Endothelial cell of umbilical vein (primary cell): ENCODE measurements at places on chromosomes 3 and 15. TPM values are rescaled to one million over a fixed set of nuclear protein-coding genes. Genes with fewer than 3 reads are reported as not detected.
A peak's percentile ranks its signal among the peaks of the same experiment; 100 is the strongest.

DNA sequence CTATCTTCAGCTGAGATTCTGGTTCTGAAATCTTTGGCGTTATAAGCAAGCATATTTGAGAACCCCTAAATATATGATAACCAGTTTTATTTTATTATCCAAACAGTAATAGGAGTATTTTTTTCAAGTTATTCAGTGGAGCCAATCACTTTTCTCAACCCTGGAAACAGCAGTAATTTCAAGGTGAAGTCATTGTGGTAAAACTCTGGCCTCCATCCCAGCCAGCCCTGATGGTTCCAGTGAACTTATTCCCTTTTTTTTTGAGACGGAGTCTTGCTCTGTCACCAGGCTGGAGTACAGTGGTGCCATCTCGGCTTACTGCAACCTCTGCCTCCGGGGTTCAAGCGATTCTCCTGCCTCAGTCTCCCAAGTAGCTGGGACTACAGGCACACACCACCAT is 545.4 kb upstream of the IL12A start:
- no peak for DNase-seq

CSPG4 gene
- total RNA-seq = not detected in 2 replicates

- peak; percentile 68 for DNase-seq
Observed at GRCh38 chr3:28745436-28745835, 396.8 kb upstream of the AZI2 start.

- DNase-seq = no peak
Observed at GRCh38 chr15:32723171-32723948, 5.6 kb downstream of the GREM1 start.

DNA sequence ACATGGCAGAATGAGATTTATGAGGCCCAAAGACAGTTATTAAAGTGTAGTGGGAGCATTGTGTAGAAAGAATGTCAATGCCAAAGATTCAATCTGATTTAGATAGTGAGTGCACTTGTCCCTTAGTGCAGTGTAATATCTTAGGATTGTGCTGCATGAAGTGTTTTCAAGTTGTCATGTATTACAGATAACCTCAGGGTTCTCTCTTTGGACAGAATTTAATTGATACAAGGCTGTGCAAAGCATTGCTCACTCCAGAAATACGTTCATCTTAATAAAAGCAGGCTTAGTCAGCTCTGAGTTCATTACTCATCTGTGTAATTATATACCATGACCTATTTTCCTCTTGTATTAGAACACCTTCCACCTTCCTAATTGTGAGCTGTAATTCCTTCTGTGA is 16.0 kb upstream of the GPR171 start:
- no peak for DNase-seq

- peak; percentile 18 for DNase-seq
Observed at GRCh38 chr3:143832433-143832832, 15.8 kb downstream of the SLC9A9 start.

GP9 gene
- total RNA-seq = not detected in 2 replicates

DNA sequence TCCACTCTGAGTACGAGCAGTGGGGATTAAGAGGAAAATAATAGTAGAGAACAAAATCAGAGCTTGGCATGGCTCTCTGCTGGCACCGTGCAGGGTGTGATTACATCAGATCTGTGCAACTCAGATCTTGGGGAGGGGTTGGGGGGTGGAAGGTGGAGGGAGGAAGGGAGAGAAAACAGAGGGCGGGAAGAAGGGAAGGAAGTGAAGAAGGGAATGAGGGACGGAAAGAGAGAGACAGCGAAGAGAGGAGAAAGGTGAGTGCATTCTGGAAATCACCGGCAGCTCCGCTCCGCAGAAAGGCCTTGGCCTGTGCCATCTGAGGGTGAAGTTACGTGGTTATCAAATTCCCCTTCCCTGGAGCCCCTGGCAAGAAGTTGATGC is 31.0 kb upstream of the ADAMTS17 start:
- DNase-seq = no peak

DNA sequence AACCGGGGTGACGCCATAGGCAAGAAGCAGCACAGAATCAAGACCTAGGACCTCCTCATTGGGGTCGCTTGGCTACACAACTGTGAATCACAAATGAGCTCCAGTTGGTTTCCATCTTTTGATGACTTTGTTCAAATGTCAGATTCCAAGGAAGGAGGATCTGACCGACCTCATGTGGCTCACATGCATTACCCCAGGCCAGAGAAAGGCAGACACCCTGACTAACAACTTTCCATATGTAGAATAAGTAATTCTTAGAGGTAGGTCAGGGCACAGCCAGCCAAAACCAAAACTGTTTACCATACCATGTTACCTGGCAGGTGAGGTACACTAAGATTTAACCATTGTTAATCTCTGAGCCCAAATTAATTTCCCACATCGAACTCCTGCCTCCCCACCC is 96.5 kb downstream of the CCNL1 start:
- DNase-seq = no peak

MAGEL2 gene
- total RNA-seq = not detected in 2 replicates

DNA sequence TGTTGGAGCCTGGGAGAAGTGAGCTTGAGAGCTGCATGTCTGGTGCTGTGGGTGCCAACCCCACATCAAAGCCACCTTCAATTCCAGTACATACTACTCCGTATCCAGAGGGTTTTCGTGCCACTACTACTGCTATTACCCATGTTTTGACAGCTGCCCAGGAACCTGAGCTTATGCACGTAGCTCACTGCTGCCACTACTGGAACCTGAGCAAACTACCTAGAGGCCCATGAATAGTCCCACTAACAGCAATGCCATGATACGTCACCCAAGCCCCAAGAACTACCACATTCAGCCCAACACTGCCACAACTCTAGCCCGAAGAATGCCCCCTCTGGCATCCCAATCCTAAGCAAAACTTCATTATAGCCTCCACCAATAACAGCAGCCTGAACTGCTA is 215.2 kb upstream of the BCHE start:
- DNase-seq = no peak

DNA sequence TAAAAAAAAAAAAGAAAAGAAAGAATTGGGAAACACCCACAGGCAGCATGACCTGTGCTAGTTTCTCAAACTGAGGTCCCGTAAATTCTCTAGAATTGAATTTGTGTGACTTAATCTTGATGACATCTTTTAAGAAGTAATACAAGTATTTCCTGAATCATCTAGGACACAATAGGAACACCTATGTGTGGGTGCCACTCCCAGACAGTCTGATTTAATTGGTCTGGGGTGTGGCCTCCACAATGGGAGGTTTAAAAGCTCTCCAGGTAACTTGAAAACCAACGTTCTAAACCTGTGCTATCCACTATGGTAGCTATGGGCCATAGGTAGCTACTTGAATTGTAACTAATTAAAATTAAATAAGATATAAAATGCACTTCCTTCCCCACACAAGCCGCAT is 28.1 kb downstream of the CFAP92 start:
- DNase-seq = no peak

DNA sequence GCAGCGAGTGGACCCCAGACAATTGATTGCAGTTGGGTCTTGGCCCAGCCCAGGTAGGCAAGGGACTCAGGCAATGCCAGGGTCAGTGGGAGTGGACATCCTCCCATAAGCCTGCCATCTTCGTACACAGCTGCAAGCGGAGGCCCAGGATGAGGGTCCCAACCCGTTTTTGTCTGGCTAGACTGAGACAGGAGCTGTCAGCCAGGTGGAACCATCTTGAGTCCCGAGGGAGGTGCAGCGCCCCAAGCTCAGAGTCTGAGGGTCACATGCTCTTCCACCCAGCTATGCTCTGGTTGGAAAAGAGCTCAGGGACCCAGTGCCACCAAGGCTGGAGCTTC is 22.6 kb upstream of the IP6K2 start:
- no peak for DNase-seq
